ENCODE measurements at places on chromosomes 16 and 17.

- no peak for DNase-seq
These were observed 348.2 kb downstream of the CDH11 start for GRCh38 chr16:64773638-64774037.

- DNase-seq = no peak
These were observed 82.7 kb downstream of the RPH3AL start for GRCh38 chr17:269616-270514.

DNA sequence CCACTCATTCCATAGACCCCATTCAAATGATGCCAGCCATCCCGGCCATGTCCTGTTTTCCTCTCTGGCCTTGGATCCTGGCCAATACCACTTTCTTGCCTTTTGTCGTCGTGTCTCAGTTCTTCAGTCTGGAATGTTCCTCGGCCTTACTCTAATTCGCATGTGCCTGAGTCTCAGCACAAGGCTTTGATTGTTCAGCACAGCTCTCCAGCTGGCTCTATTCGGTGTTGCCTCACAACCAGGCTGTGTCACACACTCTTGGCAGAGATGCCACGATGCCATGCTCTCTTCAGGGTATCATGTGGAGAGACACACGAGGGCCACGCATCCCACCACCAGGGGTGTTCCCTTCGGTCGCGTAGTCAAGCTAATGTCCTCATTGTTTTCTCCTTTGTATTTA, 1.8 kb upstream of the VPS4A start:
- DNase-seq = no peak

DNA sequence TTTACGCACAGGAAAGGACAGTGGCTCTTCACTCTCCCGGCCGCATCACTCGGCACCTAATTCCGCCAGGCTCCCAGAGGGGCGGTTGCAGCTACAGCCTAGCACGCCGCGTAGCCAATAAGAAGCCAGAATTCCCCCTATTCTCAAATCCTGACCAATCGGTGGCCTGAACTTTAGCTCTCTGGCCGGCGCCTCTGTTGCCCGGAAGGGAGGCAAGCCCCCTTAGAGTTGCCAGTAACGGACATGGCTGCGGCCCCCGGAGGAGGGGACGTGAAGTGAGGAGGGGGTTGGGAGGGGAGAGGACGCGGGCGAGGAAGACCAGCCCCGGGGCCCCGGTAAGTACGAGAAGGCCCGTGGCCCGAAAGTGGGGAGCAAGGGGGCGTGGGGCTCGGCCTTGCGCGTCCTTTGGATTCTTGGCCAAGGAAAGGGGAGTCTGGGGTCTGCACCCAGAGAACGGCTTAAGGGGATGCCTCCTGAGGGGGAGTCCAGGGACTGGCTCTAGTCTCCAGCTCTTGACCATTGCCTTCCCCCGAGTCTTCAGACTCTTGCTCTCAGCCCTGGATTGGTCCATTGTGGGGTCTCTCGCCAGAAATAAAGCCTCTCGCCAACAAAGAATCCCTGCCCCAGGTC, at the start of gene TMEM94:
Gene TMEM94 (plus strand): TSS at position 219 of the 630 bp plus-strand sequence. CDS start 15,271 bp downstream, outside the sequence.
- DNase-seq = peak; percentile 96

DNA sequence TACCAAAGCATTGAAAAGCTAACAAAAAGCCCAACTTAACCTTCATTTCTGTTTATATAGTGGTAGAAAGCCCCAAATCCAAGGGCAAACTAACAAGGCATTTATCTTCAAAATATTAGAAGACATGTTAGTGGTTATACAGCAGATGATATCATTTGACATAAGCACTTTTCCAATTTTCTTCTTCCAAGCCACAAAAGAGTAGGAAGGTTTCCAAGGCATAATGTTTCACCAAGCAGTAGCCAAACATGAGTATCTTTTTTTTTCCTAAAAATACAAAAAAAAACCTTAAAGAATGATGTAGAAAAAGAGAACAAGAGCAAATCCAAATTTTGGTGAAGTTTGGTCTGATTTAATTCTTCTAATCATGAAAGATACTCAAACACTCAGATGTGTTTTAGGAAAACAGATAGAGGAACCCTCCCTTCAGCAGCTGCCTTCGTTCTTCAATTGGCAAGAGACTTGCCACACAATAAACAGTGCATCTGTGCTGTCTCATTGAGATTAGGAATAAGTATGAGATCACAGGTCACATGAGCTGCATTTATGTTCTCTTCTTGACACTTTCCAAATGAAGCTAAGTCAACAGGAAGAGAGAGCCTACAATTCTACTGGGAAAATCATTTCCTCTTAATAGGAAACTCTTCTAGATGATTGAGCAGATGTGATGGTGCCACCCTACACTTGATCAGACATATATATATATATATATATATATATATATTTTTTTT, 106.7 kb downstream of the TTC19 start:
- no peak for DNase-seq

GRCh38 chr17:76333673-76334505, 19.8 kb downstream of the PRPSAP1 start:
- DNase-seq = no peak
